ENCODE measurements at places on chromosomes 5 and 9.

GRCh38 chr5:172450861-172451695, 3.2 kb downstream of the SH3PXD2B start:
- DNase-seq = peak; percentile 57

- peak; percentile 81 for DNase-seq
These were observed 528.9 kb downstream of the AGTPBP1 start for GRCh38 chr9:85212887-85213286.

DNA sequence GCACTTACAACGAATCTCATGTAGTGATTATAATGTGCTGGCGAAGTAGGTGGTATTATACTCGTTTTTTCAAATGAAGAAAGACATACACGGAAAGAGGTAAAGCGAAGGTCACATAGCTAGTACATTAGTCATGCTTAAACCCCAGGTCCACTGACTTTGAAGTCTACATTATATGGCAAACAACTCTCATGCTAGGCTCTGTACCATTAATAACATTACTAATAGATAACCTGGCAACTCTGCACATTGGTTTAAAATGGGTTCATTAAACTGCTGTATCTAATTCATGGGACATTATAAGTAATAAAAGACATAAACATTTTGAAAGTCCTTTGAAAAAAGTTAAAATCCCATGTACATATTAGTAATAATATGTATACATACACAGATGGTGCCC, 21.2 kb downstream of the FYB1 start:
- no peak for DNase-seq

DNA sequence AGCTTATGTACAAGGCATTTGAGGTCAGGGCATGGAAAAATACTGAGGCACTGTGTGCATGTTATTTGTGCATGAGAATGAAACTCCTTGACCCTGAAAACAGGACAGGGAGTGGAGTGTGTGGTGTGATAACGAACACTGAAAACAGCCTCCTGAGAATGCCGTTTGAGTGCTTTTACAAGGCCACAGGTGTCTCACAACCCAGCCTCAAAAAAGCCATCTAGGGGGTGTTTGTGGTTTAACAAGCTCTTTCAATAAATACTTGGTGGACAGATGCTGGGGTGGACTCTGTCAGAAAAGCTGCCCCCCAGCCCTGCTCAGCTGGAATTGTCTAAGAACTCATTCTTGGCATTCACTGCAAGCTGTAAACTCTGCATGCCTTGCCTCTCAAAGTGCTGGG, 94.0 kb upstream of the SLC25A48 start:
- no peak for DNase-seq

GRCh38 chr9:136594492-136594891, 48.6 kb upstream of the NOTCH1 start:
- no peak for DNase-seq

Data from mesenchymal stem cell (in vitro differentiated cells and primary cell).